WTC11 (cell line): ENCODE measurements at places on chromosomes 12 and 14. TPM values are rescaled to one million over a fixed set of nuclear protein-coding genes. Genes with fewer than 3 reads are reported as not detected.
A peak's percentile ranks its signal among the peaks of the same experiment; 100 is the strongest.

GRCh38 chr12:57739387-57739786 is 845 bp upstream of the AGAP2 start:
- H3K27ac ChIP-seq, result no peak overlapping the region
- H3K27me3 ChIP-seq, result peaks cover 95% of the 10 kb centered on the region
- no peak for DNase-seq
- H3K36me3 ChIP-seq, result no peaks in the 10 kb centered on the region
- H3K4me3 ChIP-seq, result peak overlapping the region; percentile 71
- peaks cover 30% of the 10 kb centered on the region for H3K4me1 ChIP-seq

- DNase-seq, result no peak
- H3K27ac ChIP-seq, result no peak overlapping the region
Measured at GRCh38 chr12:47824198-47824597, 4.5 kb upstream of the HDAC7 start.

GRCh38 chr12:89351489-89352241 is 636 bp downstream of the DUSP6 start:
- H3K4me1 ChIP-seq, result peaks cover 51% of the 10 kb centered on the region
- H3K36me3 ChIP-seq, result peaks cover 44% of the 10 kb centered on the region
- peak overlapping the region; percentile 97 for H3K4me3 ChIP-seq
- DNase-seq, result peak; percentile 37

The HEATR5A gene
- total RNA-seq, result 29.6 to 36.2 TPM (median 31.6 TPM) in 3 replicates

DNA sequence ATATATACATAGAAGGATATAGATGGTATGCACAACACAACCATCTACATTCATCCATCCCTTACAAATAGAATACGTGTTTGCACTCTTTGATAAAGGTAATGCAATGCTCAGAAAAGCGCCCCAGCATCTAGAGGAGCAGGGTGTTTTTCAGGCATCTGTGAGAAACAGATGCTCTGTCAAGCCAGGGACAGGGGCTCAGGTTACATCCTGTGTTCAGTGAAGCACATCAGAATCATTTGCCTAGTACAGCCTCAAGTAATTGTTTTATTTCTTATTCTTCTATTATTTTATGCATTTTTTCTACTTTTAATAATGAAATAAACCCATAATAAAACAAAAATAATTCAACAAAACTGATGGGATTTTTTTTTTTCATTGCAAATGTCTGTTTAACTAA is 50.5 kb upstream of the HIF1A start:
- H3K27ac ChIP-seq, result no peak overlapping the region
- no peak overlapping the region for H3K4me3 ChIP-seq
- H3K36me3 ChIP-seq, result no peaks in the 10 kb centered on the region

DNA sequence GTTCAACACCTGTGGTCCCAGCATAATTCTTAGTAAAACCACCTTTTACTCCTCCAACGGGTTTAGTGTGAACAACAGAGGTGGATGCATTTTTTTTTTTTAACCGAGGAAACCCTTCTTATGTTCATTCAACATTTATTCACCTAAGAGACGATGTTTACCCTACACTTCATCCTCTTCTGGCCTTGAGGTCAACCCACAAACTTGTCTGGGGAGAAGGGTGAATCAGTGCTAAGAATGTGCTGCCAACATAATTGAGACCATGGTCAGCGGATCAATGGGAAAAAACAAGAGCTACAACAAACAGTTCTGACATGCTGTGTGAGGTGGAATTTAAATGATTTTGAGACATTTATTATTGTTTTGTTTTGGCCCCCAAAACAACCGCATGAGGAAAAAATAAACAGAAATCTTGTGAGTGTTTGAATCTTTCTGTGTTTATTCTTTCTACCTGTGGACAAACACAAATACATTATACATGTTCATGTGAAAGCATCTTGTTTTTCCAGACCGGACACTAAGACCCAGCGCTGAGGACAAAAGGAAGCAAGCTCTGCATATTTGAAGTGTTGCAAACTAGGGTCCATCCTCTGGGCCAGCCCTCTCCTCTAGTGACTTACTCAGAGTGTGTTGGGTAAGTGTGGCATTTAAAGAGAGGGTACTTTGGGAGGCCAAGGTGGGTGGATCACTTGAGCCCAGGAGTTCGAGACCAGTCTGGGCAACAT is 5.1 kb upstream of the USP30 start:
- H3K27ac ChIP-seq, result no peak overlapping the region
- peaks cover 3% of the 10 kb centered on the region for H3K4me1 ChIP-seq
- no peak overlapping the region for H3K4me3 ChIP-seq

The COX8C gene
- total RNA-seq, result not detected in 3 replicates

DNA sequence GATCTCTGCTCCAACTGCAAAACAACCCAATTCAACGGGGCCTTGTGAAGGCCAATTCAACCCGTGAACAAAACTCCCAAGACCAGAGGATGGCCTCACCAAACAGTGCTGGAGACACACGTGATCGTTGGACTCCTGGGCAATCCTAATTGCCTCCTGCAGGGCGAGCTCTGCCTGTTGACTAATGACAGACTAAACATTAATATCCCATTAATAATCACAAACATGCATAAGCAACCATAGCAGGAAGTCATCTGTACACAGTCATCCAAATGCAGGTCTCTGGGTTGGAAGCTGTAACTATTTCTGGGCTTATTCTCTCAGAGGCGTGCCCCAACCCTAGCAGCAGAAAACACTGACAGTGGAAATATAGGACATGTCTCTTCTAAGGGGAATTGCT is 21.0 kb downstream of the ANAPC5 start:
- no peaks in the 10 kb centered on the region for H3K27me3 ChIP-seq
- no peaks in the 10 kb centered on the region for H3K4me1 ChIP-seq
- H3K36me3 ChIP-seq, result peaks cover 75% of the 10 kb centered on the region
- no peak overlapping the region for H3K4me3 ChIP-seq
- H3K27ac ChIP-seq, result no peak overlapping the region

The CD163L1 gene
- total RNA-seq, result 0.26 to 1.0 TPM (median 0.32 TPM) in 3 replicates

DNA sequence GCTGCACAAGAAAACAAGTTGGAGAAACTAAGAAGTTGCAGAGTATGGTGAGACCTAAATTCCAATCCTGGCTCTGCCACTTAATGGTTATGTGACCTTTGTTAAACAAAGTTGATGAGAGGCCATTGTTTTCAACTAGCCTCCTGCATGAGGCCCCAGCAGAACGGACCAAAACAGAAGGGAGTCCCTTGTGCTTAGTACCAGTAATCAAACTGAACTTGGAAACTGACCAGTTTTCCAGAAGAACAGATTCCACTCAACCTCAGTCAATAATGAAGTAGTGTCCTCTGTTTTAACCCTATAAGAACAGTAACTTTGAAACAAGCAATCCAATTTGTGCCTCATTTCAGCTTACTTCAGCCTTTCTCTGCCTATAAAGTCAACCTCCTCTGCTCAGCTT is 69.9 kb downstream of the C12orf56 start:
- H3K4me1 ChIP-seq, result peaks cover 37% of the 10 kb centered on the region
- no peak overlapping the region for H3K4me3 ChIP-seq
- H3K36me3 ChIP-seq, result peaks cover 4% of the 10 kb centered on the region; the same call in 1 of the 2 replicates
- DNase-seq, result no peak

GRCh38 chr12:65742018-65743010 is 82.0 kb upstream of the HMGA2 start:
- peak overlapping the region; percentile 89 for H3K4me3 ChIP-seq
- peaks cover 41% of the 10 kb centered on the region for H3K4me1 ChIP-seq
- peaks cover 8% of the 10 kb centered on the region for H3K36me3 ChIP-seq
- DNase-seq, result peak; percentile 78
- peaks cover 15% of the 10 kb centered on the region for H3K27me3 ChIP-seq

The KERA gene
- total RNA-seq, result not detected in 3 replicates

DNA sequence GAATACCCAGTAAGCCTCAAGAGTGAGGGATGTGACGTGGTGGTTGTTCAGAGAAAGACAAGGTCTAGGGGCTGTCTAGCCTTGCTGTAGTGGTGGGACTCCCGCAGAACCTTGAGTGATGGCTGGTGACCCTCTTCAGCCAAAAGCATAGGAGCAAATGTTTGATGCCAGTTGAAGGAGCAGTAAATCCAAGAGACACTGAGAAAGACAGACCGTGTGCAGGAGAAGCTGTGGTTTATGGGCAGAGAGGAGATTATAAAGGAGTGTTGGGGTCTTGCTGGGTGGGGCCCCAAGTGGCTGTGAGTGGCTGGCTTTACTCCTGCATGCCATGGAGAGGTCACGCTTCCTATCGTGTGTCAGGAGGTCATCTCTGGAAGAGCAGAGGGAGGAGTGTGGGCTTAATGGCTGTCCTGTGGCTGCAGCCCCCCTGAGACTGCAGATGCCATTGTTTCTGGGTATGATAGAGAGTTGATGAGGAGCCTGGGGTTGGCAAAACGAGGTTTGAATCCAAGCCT is 152.0 kb upstream of the CCND2 start:
- H3K4me1 ChIP-seq, result peaks cover 16% of the 10 kb centered on the region
- DNase-seq, result no peak
- no peaks in the 10 kb centered on the region for H3K27me3 ChIP-seq
- no peak overlapping the region for H3K4me3 ChIP-seq
- H3K36me3 ChIP-seq, result no peaks in the 10 kb centered on the region

DNA sequence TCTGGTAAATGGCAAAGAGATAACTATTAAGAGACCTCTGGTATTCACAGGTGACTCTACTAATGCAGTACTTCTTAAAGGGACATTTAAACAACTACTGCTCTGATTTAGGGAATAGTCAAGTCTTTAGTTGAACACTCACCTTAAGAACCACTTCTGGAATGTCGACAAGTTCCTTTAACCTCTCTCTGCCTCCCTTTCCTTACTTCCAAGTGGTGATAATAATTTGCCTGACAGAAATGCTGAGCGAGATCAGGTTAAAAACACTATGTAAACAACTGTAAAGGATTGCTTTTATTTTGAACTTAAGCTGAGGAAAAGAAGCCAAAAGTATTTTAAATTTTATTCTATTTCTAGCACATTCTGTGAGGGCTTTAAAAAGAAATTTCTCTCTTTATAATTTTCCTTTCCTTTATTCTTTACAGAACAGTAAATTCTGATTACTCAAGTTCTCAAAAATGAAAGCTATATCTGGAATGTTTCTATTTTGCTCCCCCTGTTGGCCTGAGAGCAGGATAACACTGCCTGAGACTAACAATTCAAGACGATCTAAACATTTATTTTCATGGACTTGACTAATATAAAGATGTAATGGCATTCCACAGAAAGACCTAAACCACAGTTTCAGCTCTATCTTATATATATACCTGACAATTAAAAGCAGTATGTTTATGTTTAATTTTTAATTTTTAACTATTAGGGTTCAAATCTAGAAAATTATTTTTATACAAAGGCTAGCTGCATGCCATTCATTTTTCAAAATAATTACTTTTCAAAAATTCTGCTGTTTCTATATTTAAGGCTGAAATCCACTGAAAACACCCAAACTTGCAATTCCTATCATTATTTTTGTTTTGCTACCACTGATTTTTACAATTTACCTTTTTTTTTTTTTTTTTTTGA is 29.2 kb downstream of the ZCCHC8 start:
- H3K4me1 ChIP-seq, result no peaks in the 10 kb centered on the region
- H3K36me3 ChIP-seq, result peaks cover 34% of the 10 kb centered on the region
- H3K4me3 ChIP-seq, result no peak overlapping the region
- no peaks in the 10 kb centered on the region for H3K27me3 ChIP-seq
- peak overlapping the region; percentile 28; the same call in 1 of the 2 replicates for H3K27ac ChIP-seq
- no peak for DNase-seq

The EMP1 gene
- total RNA-seq, result 0.66 to 1.4 TPM (median 1.4 TPM) in 3 replicates
